ENCODE measurements at places on chromosomes 5 and 9. TPM values are rescaled to one million over a fixed set of nuclear protein-coding genes. Genes with fewer than 3 reads are reported as not detected.

Gene STPG3
- not detected for total RNA-seq

Gene BNIP1
- 13.5 TPM for total RNA-seq

DNA sequence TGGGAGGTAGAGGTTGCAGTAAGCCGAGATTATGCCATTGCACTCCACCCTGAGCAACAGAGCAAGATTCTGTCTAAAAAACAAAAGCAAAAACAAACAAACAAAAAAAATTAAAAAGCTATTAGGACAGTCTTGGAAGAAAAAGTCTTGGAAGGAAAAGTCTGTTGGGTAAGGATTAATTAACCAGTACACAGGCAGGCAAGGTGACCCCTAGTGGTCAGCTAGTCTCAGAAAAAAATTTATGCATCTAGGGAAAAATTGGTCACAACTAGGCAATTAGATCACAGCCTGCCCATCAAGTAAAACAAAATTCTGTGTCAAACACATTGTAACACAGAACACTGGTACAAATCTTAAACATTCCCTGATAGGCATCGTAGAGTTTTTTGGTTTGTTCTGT, 6.7 kb upstream of the ANKRD18B start:
- peak; percentile 32 for DNase-seq

- DNase-seq, result no peak
Measured at GRCh38 chr9:113526231-113526746, 62.8 kb downstream of the RGS3 start.

Gene MCIDAS
- 0.92 TPM for total RNA-seq

Gene CSNK1G3
- 48.0 TPM for total RNA-seq

Gene PPP2R2B
- 2.6 TPM for total RNA-seq

DNA sequence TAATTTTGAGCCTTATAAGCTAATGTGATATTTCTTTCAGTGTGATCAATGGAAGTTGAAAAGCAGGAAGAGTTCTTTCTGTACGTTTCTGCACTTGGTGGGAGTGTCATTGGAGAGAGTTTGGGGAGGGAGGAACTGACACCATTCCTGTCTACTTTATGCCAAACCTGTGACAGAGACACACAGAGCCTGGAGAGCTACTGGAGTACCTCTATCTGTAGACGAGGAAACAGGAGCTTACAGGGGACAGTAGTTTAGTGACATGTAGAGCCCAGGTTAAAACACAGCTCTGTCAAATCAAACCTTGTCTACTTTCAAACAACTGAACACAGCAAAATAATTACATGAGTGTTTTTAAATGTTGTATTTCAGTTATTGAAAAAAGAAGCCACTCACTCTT, 103.6 kb downstream of the PDE4D start:
- no peak for DNase-seq

DNA sequence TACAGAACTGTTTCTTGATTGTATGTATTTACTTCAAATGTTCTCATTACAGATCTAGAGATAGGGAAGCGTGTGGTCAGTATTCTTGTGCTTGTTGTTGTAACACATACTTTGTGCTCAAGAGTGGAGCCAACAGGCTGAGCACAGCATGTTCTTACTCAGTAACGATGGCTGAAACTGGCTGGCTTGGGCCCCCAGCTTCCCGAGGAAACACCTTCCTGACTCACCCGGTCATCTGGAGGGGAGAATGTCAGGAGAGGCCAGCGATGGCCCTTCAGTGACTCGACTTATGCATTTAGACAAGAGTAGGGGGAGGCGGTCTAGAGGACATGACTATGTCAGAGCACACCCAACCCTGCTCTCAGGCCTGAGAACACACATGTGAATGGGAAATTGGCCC, 25.6 kb downstream of the ZNF474 start:
- no peak for DNase-seq

GRCh38 chr9:22237497-22238363, 208.9 kb upstream of the DMRTA1 start:
- no peak for DNase-seq

DNA sequence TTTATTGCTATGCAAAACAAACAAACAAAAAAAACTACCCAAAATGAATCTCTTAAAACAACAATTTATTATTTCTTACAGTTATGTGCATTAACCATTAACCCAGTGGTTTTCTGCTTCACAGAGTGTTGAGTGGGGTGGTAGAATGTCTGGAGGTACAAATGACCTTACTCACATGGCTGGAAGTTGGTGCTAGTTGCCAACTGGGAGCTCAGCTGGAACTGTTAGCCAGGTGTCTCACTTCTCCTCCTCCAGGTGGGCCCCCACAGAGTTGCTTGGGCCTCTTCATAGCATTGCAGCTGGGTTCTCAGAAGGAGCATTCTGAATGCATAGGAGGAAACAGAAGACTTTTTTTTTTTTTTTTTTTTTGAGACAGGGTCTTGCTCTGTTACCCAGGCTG, 10.5 kb upstream of the B4GALT1 start:
- no peak for DNase-seq

Gene ANKDD1B
- total RNA-seq, result 0.43 TPM

GRCh38 chr5:39240750-39241149, 21.4 kb upstream of the FYB1 start:
- no peak for DNase-seq

Gene EQTN
- total RNA-seq, result 0.32 TPM

GRCh38 chr5:91146905-91147600, 236.1 kb downstream of the ARRDC3 start:
- no peak for DNase-seq

Gene STC2
- 10.3 TPM for total RNA-seq

DNA sequence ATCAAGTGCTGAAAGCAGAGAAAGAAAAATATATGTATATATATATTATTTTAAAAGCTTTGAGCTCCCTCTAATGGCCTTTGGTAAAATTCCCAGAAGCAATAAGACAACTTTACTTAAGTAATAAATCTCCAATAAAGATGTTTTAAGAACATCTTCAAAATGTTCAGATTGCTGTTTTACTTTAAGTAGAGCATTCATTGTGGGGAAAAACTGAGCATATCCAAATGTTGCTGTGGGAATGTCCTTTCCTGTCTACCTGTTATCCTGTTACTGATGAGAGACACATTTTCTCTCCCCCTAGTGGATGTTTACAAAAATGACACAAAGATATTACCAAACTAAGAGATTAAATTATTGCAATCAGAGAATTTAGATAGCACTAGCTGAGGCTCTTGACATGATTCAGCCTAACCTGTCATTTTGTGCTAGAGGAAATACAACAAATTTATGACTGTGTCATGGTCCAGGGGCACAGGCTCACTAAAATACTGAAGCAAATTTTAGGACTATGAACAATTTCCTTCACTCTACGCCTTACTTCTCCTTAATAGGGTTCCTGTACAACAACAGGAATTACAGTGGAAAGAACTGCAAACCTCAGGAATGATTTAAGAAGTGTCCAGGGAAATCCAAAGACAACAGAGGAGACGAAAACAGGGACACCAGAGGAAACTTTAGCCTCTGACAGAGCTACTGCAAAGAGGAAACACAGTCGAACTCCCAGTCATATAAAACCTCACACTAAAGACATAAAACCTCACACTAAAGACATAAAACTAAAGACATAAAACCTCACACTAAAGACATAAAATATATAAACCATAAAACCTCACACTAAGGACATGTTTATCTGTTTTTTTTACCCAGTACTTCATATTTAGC, 24.3 kb upstream of the PRRC1 start:
- no peak for DNase-seq

Gene TLE1
- total RNA-seq, result 70.1 TPM

DNA sequence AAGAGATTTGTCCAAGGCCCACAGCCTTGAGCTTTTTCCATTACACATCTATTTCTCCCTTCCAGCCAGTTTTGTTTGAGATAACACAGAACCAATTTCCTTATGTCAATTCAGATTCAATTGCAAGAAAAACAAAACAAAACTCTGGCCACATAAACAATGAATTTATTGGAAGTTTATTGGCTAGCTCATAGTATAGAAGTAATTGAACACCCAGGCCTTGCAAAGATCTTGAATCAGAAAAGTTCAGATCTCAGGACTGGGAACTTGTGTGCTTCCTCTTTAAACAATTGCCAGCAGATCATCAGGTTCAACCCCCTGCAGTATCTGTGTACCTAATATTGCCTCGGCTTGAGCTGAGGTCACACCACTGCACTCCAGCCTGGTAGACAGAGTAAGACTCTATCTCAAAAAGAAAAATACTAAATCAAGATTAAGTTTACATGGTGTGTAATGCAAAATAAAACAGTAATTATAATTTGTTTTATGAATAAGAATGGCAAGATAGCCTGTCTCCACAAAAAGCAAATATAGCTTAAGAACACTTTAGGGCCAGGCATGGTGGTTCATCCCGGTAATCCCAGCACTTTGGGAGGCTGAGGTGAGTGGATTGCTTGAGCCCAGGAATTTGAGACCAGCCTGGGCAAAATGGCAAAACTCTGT, 4.1 kb upstream of the ZCCHC10 start:
- no peak for DNase-seq

Gene ANKRD18A
- 11.8 TPM for total RNA-seq

- DNase-seq, result no peak
Measured at GRCh38 chr5:67816456-67816855, 399.1 kb upstream of the PIK3R1 start.

GRCh38 chr9:85971731-85972130, 30.8 kb downstream of the NAA35 start:
- DNase-seq, result no peak

DNA sequence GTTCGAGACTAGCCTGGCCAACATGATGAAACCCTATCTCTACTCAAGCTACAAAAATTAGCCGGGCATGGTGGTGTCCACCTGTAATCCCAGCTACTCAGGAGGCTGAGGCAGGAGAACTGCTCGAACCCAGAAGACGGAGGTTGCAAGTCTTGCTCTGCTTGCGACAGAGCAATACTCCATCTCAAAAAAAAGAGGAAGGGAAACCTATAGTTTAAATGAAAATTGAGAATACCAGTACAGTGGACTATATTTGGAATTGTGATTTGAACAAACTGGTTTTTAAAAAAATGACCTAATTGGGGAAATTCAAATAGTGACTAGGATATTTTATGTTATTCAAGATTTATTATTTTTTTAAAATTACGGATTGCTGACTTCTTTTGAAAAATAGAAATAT, 33.2 kb downstream of the DIAPH1 start:
- no peak for DNase-seq

Gene FPGS
- 74.7 TPM for total RNA-seq

Gene TMC1
- not detected for total RNA-seq

GRCh38 chr5:58266402-58266801, 193.5 kb downstream of the PLK2 start:
- no peak for DNase-seq

Gene LHX3
- not detected for total RNA-seq

Gene CCL28
- 32.3 TPM for total RNA-seq

- DNase-seq, result no peak
Measured at GRCh38 chr5:131977212-131977604, 31.7 kb upstream of the MEIKIN start.

DNA sequence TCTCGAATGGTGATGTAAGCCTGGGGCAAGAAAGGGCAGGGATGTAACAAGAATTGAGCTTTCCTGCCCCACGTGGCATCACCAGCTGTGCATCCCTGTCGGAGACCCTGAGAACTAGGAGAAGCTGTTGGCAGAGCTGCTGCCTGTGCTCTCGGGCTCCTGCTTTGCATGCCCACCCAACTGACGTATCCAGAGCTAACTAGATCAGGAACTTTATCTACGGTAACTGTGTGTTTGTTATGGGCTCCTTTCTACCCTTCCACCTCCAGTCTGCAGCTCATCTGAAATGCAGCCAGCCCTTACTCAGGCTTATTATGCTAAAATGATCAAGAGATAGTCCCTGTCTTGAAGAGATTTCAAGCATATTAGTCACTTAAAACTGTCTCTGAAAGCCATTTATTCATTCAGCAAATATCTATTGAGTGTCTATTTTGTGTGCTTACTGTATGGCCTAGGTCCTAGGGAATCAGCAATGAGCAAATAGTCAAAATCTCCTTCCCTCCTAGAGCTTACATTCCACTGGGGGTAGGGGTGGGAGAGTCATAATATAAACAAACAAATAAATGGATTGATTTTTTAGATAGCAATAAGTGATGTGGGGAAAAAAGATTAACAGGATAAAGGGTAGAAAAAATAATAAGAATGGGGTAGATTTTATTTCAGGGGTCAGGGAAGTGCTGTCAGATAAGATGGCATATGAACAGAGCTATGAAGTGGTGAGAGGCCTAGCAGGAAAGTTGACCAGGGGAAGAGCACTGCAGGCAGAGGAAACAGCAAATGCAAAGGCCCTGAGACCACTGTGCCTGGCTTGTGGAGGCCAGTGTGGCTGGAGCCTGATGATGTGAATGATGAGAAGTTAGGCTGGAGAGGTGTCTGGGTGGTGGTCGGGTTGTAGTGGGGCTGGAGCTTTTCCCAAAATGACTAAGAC, 118.2 kb downstream of the GALNT10 start:
- DNase-seq, result no peak

GRCh38 chr5:157611571-157612476, 36.2 kb upstream of the ADAM19 start:
- no peak for DNase-seq

Gene ROPN1L
- total RNA-seq, result 0.26 TPM

GRCh38 chr5:64869419-64869818, 100.7 kb downstream of the CWC27 start:
- no peak for DNase-seq

- no peak for DNase-seq
Measured at GRCh38 chr5:5183933-5184332, 43.8 kb downstream of the ADAMTS16 start.

DNA sequence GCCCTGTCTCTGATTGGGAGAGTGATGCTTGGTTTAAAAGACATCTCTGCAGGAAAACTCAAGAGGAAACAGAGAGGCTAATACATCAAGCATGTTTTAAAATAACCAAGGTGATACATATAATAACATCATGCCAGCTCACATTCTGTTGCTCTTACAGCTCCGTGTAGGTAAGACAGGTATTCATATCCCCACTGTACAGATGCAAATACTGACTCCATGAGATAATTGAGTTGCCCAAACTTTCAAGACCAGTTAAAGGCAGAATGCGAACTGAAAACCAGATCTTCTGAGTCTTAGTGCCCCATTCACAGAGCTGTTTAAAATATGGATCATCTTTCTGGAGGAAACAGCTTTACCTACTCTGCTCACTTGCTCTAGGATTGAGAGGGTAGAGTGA, 214.0 kb downstream of the PIK3R1 start:
- DNase-seq, result no peak

Gene TRIM7
- 1.2 TPM for total RNA-seq

- DNase-seq, result no peak
Measured at GRCh38 chr5:159337016-159337955, 7.0 kb upstream of the IL12B start.

DNA sequence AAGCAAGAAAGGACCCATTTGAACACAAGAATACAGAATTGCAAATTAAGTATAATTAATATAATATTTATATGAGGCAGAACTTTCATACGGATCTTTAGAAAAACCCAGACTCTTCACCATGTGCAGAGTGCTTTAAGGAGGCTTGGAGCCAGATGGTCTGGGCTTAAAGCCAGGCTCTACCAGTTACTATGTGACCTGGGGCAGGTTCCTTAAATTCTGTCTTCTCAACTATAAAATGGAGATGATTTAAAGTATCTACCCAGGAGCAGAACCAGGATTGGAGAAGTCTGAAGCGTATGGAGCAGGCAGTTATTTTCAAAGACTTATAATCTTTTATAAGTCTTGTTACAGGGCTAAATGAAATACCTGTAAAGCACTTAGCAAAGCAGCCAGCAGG, 202.1 kb downstream of the TSSK1B start:
- DNase-seq, result peak; percentile 24

Measured in mucosa of gallbladder (tissue), 1 donor.